T-helper 17 cell (primary cell): ENCODE measurements at places on chromosomes 11 and 22.

DNA sequence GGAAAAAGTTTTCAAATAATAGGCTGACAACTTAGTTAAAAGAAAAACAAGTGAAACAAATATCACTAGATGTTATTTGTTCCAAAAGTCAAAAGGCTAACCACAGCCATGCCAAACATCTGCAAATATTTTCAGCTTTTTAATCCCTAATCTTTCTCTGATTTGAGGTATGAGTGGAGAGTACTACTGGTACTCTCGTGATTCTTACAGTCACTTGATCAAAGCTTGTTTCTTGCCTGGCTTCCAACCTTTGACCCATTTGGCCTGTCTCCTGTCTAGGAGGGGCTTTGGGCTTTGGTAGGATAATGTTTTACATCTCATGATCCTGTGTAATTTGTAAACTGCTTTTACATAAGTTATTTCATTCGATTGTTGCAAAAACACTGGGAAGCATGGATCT is 301.8 kb upstream of the SORL1-AS1 start:
- no peak for DNase-seq

DNA sequence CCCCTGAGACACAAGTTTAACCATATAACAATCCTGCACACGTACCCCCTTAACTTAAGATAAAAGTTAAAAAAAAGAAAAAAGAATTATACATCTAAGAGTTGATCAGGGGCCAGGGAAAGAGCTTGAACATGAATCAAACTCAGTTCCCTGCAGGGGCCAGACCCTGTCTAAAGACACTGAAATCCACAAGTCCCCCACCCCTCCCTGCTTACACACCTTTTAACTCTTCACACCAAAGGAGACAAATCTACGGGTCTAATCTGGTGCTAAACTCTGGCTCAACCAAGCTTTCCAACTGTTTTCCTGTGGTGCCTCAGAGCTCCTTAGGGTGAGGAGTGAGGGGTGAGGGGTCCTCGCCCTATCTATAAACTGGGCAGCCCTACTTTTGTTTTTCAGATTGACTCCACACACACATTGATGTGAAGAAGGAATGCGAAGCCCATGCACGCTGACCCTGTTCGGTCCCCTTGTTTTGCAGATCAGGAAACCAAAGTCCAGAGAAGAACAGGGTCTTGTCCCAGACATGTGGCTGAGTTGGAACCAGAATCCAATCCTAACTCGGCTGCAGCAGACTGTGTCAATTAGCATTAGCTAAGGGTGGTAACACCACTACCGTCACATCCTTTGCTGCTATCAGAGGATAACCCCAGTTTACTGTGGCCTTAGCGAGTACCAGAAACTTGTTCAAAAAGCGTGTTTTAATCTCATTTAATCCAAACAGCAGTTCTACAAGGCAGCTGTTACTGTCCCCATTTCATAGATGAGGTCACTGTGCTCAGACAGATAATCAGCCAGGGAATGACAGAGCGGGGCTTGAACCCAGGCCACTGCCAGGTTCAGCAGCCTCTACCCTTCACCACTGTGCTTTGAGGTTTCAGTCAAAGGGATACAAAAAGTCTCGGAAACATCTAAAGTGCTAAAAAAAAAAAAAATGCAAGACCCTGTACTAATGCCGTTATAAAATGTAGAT is 145.2 kb upstream of the SYT13 start:
- DNase-seq, result no peak

GRCh38 chr11:16925561-16926065 is 88.6 kb downstream of the PLEKHA7 start:
- no peak for DNase-seq

DNA sequence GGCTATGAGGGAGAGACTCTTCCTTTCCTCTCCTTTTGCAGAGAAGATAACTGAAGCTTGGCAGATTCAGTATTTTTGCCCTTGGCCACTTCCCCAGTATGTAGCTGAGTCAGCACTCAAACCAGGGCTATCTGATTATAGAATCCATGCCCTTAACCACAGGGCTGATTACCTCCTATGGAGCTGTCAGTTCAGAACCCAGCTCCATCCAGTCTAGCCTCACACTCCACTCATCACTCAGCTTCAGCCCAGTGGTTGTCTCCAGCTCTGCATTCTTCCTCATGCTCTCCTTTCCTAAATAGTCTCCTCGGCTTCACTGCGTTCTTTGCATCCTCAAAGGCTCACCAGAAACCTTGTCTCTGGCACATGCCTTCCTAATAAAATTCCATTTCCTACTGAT is 151.6 kb upstream of the BLID start:
- DNase-seq, result no peak

- DNase-seq, result no peak
Observed at GRCh38 chr11:115052601-115053000, 374.3 kb downstream of the NXPE2 start.

- DNase-seq, result no peak
Observed at GRCh38 chr11:32905028-32905667, 12.5 kb downstream of the QSER1 start.
